Hippocampal formation (tissue), 2 donors: ENCODE measurements at places on chromosomes 16 and 17.

- no peak for DNase-seq
Measured at GRCh38 chr17:28173801-28174200, 131.3 kb downstream of the NLK start.

DNA sequence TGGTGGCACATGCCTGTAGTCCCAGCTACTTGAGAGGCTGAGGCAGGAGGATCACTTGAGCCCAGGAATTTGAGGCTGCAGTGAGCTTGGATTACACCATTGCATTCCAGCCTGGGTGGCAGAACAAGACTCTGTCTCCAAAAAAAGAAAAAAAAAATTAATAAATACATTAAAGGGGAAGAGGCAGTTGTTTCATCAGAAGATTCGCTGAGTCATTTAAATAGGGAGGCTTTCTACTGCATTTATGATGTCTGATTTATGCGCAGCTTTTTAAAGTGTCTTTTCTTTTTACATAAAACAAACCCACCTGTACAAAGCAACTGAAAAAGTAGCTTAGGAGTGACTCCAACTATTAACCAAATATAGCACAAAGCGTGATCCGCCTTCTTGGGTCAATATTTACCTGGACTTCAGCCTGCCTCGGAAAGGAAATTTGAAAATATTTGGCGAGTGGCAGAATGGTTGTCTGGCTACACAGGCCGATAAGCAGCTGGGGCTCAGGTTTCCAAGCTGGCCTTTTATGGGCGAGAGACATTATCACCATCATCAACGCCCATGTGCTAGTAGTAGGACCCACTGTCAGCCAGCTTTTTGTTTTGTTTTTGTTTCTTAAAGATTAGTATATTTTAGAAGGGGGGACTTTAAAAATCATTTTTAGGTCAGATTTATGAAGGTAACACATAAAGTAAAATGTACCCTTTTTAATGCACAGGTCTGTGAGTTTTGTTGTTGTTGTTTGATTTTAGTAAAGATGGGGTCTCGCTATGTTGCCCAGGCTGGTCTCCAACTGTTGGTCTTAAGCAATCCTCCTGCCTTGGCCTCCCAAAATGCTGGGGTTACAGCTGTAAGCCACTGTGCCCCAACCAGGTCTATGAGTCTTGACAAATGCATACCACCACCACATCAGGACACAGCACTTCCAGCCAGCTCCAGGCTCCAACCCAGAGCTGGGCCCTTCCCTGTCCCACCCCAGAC, 42.5 kb upstream of the RASD1 start:
- no peak for DNase-seq

DNA sequence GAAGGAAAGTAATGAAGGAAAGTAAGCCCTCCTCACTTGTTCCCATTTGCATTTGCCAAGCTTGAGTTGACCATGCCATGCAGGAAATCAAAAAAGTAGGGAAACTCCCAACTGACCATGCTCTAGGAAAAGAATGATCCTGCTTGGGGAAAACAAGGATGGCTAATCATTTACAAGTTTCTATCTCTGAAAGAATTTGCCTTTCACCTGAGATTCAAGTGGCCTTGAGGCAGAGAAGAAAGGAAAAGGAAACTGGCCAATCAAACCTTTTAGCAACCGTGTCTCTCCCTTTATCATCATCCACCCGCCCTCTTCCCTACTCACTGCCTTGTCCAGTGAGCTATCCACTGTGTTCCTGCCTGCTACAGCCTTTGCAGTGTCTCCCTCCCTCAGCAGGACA, 757.2 kb upstream of the SOX9 start:
- no peak for DNase-seq

DNA sequence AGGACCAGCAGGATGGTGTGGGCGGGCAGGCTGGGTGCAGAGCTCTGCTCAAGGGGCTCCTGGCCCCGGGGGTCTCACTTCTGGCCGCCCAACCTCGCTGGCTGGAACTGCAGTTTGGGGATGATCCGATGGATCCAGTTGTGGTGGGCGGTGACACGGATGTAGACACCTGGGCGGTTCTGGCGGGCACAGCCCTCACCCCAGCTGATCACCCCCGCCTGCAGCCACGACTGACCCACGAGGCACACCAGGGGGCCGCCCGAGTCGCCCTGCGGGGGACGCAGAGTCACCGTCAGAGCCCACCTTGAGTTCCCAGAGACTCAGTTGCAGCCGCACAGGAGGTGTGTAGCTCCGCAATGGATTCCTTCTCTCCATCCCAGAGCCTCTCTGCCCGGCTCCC, 7.5 kb downstream of the PRSS27 start:
- no peak for DNase-seq

DNA sequence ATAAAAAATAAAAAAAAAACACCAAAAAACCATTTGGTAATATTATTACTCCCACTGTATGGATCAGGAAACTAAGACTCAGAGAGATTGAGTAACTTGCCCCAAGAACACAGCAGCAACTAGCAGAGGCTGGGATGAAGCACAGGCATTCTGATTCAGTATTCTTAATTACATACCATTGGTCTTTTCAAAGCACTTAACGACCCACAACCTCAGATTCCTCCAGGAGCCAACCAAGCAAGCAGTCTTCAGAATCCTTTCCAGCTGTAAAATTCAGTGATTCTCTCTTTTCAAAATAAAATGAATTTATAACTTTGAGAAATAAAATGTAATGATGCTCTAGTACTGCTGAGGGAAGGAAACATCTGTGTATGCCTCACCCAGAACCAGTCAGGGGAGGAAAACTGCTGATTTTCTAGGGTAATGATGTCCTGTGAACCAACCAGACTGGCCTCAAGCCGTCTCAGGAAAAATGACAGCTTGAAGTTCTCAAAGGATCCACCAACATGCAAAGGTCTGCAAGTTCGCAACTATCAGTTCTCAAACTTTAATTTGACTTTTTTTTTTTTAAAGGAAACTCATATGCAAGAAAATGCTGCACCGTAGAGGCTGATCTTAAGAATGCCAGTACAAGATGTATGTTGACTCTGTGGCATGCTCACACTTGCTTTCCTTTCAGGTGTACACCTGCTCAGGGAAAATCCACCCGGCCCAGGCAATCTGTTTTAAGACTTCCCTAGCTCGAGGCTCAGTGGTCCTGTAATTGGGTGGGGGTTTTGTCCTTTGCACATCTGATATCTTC, 9.0 kb downstream of the CUEDC1 start:
- DNase-seq = no peak

DNA sequence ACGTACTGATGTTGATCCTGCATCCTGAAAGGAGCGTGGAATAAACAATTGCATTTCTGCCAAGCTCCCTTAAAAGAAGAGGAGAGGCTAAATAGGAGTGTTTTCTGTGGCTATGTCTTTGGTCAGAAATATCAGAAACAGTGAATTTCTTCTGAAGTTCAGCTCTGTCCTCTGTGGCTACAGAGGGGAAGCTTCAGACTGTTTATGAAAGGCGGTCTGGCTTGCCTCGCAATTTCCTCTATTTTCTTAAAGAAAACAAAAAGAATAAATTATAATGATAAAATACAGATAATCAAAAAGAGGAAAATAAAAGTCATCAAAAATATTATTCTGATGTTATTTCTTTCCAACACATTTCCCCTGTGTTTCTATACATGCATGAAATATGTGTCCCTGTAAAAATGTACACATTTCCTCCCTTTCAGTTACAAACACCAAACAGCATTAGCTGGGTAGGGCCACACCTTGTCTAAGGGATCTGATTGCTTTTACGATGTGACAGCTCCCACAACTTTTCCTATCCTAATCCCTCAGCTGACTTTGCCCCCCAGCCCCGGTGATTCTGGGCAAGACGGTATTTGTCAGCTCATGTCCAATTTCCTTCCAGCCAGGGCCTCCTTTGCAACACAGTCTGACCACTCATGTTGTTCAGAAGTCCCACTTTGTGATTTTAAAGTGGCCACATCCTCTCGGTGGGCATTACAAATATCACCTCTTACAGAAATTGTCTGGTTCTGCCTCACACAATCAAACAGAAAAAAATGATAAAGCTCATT, 439.0 kb downstream of the HS3ST3B1 start:
- DNase-seq = no peak

GRCh38 chr16:19846436-19846835, 38.2 kb downstream of the GPRC5B start:
- no peak for DNase-seq

DNA sequence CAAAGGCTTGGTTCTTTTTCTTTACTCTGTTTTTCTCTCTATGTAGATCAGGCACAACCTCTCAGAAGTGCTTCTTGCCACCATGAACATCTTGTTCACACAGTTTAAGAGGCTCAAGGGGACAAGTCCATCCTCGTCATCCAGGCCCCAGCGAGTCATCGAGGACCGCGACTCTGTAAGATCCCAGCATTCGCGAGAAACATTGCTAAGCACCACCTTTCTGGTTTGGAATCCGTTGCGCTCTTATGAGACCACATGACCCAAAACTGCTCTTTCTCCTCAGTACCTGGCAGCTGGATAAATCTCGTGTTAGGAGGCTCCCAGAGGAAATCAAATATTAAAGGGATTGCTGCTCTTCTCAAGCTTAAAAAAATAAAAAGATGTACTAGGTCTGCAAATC, 23.3 kb upstream of the SLC12A3 start:
- no peak for DNase-seq

GRCh38 chr17:17790637-17791464, 45.9 kb downstream of the SREBF1 start:
- DNase-seq = no peak

DNA sequence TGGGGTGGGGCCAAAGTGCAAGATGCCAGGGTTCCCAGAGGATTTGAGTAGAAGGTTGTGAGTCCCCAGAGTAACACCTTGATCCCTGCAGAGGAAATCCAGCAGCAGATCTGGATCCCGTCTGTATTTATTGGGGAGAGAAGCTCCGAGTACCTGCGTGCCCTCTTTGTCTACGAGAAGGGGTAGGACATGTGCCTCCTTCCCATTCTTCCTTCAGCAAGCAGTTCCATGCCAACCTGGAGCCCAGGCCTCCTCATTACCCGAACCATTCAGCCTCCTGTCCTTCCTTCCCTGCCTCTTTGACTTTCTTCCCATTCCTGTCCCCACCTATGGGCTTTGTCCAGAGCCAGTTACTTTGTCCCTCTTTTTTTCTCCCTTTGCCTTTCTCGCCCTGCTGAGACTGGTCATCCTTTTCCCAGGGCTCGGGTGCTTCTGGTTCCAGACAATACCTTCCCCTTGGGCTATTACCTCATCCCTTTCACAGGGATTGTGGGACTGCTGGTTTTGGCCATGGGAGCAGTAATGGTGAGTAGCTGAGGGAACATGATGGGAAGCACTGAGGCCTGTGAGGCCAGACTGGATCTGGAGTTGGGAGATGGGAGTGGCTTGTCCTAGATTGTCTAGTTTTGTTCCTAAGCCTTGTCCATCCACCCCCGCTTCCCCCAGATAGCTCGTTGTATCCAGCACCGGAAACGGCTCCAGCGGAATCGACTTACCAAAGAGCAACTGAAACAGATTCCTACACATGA, 2.9 kb downstream of the RNF167 start:
- DNase-seq = no peak

GRCh38 chr16:18800775-18801144, 589 bp downstream of the ARL6IP1 start:
- no peak for DNase-seq

DNA sequence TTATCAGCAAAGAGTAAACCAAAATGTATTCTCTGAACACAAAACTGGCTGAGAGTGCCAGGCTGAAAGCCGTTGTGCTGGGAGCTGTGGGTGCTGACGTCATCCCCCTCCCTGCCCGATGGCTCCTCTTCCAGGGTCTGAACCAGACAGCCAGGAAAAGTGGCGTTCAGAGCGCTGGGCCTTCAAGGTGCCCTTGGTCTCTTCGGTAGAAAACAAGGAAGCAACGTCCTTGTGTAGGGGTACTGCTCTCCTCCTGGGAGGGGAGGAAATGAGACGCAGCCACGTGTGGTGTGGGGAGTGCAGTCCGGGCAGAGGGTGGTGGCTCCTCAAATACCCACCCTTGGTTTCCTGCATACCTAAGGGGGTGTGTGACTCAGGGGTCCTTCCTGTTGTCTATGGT, 394.7 kb downstream of the SEC14L1 start:
- DNase-seq = no peak

DNA sequence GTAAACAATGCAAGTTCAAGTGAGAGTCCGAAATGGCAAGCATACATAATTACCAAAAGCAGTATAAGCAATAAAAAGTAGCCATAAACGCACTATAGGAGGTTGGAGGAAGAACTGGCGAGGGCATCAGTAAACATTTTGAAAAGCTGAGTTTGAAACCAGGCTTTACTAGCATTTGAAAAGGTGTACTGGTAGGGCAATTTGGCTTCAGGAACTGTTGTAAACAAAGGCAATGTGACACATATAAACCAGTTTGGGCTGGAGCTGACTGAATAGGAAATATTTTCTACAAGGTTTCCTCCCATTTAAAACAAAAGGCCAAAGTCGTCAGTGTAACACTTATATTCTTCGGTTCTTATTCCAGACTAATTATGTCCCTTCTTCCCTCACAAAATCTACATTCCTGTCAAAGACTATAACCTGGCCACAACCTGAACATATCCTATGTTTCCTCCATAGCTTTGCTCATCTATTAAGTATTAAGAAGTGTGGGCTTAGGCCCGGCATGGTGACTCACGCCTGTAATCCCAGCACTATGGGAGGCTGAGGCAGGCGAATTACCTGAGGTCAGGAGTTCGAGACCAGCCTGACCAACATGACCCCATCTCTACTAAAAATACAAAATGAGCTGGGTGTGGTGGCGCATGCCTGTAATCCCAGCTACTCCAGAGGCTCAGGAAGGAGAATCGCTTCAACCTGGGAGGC, 7.8 kb downstream of the CBX1 start:
- no peak for DNase-seq

DNA sequence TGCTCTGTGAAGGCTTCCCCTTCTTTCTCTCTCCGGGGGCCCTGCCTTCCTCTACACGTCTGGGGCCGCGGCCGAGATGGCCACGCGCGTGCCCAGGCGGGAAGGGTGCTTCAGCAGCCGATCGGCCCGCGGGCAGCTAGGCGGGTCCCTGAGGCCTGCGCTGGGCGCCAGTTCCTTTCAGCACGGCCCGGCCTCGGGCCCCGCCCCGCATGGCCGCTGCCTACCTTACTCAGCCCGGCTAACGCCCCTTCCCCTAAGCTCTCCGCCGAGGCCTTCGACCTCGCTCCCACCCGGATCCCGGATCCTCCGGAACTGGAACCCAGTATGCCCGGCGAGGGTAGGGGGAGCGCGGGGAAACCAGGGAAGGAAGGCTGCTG, 335 bp downstream of the TMEM11 start:
- DNase-seq = peak; percentile 45

- DNase-seq = no peak
Measured at GRCh38 chr17:5877366-5877765, 192.8 kb upstream of the WSCD1 start.

DNA sequence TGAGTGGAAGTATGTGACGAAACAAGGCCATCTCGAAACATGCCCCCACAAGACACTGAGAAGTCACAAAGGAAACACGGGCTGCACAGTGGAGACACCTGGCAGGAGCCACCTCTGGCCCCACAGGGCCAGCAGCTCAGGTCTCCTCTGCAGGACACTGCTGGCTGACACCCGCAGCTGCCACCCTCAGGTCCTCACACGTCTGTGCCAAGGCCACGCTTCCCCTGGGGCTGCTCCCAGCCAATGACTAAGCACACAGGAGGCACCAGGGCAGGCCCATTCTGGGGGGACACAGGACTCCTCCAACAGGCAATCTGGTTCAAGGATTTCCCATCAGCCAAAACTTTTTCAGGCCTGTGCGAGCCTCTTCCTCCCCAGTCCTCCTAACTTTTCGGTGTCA, 36.4 kb downstream of the MBTPS1 start:
- DNase-seq = no peak

GRCh38 chr16:20674684-20675487, 22.6 kb downstream of the ACSM1 start:
- no peak for DNase-seq

GRCh38 chr17:35784895-35785294, 10.5 kb downstream of the MMP28 start:
- no peak for DNase-seq
